Pons (tissue), 1 donor: ENCODE measurements at places on chromosomes 1 and 21.

- DNase-seq, result no peak
These were observed 162.3 kb downstream of the FMN2 start for GRCh38 chr1:240254006-240254405.

- DNase-seq, result no peak
These were observed 247.2 kb upstream of the B3GALT2 start for GRCh38 chr1:193433599-193433998.

- no peak for DNase-seq
These were observed 38.6 kb upstream of the CCDC190 start for GRCh38 chr1:162899422-162900146.

GRCh38 chr1:115547696-115548095, 94.1 kb upstream of the VANGL1 start:
- no peak for DNase-seq

GRCh38 chr1:193754151-193754550, 567.7 kb upstream of the B3GALT2 start:
- DNase-seq, result no peak

DNA sequence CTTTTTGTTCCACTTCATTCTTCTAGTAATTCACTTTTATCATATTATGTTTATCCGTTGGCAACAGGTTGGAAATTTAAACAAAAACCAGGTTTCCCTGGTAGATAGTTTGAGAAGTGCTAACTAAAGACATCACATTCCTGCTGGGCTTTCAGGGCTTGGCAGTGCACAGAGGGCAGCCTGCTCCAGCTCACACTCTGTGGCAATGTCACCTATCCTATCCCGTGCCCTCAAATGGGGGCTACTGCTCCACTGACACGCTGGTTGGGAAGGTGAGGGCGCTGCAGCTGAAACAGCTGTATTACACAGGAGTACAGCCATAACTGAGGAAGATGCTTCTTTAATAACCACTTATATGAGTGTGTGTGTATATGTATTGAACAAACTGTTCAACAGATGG, 49.7 kb downstream of the RCAN1 start:
- no peak for DNase-seq

DNA sequence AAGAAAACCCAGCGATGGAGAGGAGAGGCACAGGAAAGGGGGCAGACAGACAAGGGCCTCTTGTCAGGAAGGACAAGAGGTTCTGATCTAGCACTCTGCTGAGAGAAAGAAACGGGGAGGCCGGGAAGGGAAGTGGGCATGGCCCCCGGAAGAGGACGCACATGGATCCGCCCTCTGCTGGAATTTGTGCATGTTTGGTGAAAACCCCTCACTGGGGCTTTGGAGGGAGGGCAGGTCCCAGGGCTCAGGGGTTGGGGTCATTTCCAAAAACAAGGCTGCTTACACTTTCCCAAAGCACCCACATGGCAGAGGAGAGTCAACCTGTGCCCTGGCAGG, 32.4 kb upstream of the ECE1 start:
- no peak for DNase-seq

DNA sequence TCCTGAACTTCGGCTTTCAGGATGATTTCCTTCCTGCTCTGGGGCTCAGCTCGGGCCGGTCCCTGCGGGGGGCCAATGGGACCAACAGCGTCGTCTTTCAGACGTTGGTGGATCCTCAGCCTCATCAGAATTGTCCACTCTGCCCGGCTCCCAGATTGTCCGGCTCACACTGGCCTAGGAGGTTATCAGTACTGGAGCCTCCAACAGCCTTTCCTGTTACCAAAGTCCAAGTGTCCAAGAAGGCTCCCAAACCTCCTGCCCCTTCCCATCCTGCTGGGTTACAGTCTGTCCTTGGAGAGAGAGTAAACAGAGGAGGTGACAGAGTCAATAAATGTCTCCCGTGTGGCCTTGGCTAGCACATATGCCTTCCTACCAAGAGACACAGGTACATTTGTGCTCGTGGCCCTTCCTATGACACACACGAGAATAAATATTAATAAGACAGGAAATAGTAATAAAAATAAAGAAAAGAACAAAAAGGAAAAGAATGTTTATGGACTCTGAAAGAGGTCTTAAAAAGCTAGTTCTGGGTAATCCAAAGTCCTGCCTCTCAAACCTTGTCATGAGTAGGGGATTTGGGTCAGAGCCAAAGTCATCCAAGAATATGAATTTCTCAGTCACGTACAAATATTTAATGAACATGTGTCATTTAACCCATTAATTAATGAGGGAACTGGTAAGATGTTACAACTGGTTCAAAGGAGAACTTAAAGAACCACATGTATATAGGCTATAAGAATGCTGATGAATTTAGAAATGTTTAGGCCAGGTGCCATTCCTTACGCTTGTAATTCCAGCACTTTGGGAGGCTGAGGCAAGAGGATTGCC, 80.8 kb upstream of the SLC2A1 start:
- no peak for DNase-seq

DNA sequence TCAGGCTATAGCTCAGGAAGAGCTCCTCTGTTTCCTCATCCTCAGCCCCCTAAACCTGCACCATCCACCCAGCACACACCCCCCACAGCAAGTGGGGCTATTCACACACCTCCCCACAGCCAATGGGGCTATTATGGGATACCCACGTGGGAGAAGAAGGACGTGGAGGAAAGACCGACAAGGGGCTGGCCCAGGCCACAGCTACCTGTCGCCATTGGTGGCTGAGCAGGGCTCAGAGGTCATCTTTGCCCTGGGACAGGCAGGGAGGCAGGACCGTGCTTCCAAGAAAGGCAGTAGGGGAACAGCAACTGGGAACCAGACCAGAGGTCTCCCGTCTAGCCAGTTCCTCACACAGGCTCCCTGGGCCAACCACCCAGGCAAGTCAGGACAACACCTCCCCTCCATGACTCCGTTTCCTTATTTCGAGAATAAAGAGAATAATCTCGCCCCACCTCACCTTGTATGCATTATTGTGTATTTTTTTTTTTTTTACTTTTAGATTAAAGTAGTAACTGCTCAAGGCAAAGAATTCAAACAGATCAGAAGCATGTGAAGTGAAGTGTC, 92.3 kb upstream of the TARDBP start:
- no peak for DNase-seq

- DNase-seq, result no peak
These were observed 169.5 kb upstream of the DPYD start for GRCh38 chr1:98090351-98090750.

DNA sequence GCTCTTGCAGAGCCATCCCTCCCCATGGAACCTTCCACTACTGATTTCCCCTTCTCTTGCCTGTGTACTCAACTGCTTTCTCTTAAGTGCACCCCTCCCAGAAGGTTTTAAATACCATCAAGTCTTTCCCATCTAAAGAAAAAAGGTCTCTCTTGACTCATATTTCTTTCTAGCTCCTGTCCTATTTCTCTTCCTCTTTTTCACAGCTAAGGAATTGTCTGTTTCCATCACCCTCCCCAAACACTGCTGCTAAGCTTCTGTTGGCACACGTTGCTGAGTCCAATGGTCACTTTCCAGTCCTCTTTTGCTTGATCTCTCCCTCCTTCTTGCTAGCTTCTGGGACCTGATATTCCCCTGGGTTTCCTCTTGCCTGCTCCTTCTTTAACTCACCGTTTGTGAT, 13.3 kb upstream of the GNL2 start:
- DNase-seq, result no peak

- DNase-seq, result peak; percentile 56
These were observed 10.2 kb downstream of the DDI2 start for GRCh38 chr1:15627343-15627988.

DNA sequence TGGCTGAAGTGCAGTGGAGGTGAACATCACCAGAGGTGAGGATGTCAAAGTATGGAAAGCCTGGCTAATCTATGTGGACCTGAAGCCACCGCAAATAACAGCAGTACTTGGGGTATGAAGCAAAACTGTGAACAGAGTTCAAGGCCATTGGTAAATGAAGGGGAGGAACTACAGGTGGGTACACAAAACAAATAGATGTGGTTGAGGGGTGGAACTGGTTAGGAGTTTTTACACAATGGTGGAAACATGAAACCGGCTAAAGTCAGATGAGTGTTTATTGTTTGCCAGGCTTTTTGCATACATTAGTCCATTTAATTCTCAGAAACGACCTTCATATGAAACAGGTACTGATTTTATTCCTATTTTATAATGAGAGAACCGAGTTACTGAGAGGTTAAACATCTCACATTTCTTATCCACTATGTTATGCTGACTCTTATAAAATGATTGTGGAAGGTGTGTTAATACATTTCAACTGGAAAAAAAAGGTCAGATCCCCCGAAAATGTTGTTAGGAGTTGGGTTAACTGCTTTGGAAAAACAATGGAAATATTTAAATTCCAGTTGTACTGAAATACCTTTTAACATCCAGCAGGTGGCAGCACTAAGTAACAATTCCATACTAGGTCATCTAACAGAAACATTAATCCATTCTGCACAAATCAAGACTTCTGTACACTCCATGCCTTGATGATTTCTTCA, 44.3 kb upstream of the GTF2B start:
- peak; percentile 73 for DNase-seq

GRCh38 chr1:240526312-240526711, 85.6 kb downstream of the GREM2 start:
- no peak for DNase-seq

DNA sequence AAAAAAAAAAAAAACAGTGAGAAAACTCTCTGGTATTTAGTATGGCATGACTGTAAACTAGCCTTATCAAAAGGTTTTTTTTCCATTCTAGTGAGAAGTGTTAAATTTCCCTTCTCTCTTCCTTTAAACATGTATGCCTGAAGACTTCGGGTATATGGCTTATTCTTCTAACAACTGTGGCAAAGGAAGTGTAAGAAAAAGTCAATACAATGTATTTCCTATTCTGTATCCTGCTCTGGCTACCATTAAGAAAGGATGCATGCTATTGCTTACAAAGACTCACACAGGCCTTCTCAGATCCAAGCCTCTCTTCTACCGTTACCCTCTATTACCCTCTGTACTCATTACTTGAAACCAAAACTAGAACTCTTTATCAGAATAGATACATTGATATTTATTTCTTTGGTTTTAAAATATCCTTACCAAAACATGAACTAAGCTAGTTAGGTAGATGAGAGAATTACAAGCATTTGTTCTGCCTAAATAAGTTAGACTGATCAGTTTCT, 8.4 kb downstream of the CEPT1 start:
- no peak for DNase-seq

DNA sequence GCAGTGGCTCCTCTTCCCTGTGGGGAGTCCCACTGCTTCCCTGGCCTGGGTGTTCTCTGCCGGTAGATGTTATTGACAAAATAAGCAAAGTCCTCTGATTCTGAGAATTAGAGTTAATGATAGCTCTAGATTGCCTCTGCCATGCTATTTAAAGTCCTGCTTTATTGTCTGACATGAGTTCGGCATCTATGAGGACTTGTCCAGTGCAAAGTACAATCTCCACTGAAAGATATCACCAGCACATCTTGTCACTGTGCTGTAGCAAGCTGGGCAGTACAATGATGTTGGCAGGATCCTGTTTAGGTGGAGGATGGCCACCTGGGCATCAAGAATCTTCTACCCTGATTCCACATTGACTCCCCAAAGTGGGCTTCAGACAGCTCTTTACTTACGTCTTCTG, 54.0 kb upstream of the ATP5PO start:
- DNase-seq, result no peak

DNA sequence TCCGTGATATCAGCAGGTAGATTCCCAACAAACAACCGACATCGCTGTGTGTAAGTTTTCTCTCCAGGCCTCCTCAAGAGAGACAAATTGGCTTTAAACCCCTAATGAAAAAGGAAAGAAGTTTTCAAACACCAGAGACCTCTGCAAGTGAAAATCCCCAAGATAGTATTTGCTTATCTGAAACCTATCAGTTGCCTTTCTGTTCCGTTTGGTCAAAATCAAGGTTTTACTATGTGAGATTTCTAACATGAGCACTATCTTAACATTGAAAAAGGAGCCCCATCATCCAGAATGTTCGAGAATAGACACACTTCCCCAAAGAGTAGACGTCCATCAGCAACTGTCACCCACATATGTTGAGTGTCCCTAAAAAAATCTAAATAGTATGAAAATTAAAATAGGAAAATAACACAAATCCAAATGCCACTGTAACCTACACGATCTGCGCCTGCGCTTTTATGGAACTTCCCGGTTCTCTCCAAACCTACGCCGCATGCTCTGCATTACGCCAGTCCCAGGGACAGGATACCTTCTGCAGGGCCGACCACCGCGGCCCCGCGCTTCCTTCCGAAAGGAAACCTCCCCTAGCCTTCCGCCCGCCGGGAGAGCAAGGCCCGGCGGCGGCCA, 1.4 kb downstream of the SFPQ start:
- DNase-seq, result peak; percentile 56

DNA sequence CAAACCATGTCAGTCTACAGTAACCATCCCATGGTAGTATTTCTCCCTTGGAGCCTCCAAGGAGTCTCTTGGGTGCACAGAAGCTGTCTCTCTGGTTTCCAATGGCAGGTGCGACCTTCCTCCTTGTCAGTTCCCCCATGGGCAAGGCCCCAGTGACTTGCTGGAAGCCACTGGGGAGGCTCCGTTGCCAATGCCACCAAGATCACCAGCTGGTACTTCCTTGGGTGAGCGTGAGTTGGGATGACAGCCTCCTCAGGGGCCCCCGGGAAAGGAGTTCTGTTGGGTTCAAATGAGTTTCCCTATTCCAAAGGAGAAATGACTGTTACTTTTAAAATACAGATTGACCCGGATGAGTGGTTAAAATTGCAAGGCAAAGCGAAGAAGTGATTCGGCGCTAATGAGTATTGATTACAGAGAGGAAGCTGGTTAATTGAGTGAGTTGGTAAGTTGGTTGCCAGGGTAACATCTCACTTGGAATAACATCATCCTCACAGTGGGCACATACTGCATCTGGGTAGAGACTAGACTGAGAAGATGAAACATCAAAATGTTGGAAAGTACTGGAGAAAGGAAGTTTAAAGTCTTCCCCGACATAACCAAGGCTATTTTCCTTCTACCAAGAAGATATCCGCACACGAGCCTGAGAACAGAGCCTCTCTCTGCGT, 53.0 kb upstream of the LAPTM5 start:
- no peak for DNase-seq

DNA sequence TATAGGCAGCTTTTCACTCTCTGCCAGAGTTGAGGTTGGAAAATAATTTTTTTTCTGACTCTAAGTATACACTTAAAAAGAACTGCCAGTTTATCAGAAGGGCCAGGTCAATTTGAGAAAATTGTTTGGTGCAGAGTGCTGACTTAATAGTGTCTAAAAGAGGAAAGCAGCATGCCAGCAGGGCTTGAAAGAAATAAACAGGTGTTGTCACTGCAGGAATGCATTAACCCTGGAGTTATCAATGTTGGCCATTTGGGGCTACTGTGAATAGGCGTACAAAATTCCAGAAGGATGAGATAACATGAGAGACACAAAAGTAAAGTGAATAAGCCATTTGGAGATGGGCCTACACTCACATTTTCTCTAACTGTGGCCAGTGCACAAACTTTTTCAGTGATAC, 220.6 kb upstream of the PLD5 start:
- peak; percentile 6 for DNase-seq

GRCh38 chr1:27428316-27429028, 36.0 kb downstream of the GPR3 start:
- DNase-seq, result peak; percentile 41

- no peak for DNase-seq
These were observed 56.0 kb upstream of the DSCAM start for GRCh38 chr21:40902993-40903392.

GRCh38 chr1:22618056-22618455, 18.4 kb upstream of the C1QA start:
- DNase-seq, result no peak

- DNase-seq, result no peak
These were observed 12.2 kb upstream of the TCEA3 start for GRCh38 chr1:23436520-23437354.
